ENCODE measurements at places on chromosomes 6 and 20. TPM values are rescaled to one million over a fixed set of nuclear protein-coding genes. Genes with fewer than 3 reads are reported as not detected.
A peak's percentile ranks its signal among the peaks of the same experiment; 100 is the strongest.

ADAT2 gene
- total RNA-seq: 3.2 TPM

- no peaks in the 10 kb centered on the region for H3K36me3 ChIP-seq
- H3K27me3 ChIP-seq: no peaks in the 10 kb centered on the region
- H3K4me3 ChIP-seq: peak overlapping the region; percentile 32
- H3K4me1 ChIP-seq: peaks cover 99% of the 10 kb centered on the region
Measured at GRCh38 chr6:52540286-52540902, 36.5 kb downstream of the TRAM2 start.

- H3K27ac ChIP-seq: no peak overlapping the region
- peaks cover 42% of the 10 kb centered on the region for H3K27me3 ChIP-seq
- no peaks in the 10 kb centered on the region for H3K4me1 ChIP-seq
- DNase-seq: no peak
- H3K4me3 ChIP-seq: no peak overlapping the region
Measured at GRCh38 chr20:23037017-23037481, 1.9 kb downstream of the SSTR4 start.

DNA sequence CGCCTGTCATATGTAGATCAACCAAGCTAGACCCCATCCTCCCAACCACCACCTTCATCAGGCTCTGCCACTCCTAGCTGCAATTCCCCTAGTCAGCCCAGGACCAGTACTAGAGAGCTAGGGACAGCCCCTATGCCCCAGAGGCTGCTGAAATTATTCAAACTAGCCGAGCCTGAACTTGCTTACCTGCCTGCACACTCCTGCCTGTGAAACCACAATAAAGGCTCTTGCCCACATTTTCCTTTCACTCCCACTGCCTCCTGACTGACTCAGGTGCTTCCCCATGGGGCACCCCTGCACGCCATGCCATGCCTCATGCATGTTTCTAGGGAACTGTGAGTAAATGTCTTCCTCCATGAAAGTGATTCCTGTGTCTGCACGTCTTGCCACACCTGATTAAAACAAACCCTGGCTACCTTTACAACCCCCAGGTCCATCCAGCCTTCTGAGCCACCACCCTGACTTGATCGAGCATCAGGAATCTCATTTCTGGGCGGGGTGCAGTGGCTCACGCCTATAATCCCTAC, 66.5 kb upstream of the IER3 start:
- no peaks in the 10 kb centered on the region for H3K36me3 ChIP-seq
- H3K27me3 ChIP-seq: no peaks in the 10 kb centered on the region
- H3K4me3 ChIP-seq: no peak overlapping the region
- H3K27ac ChIP-seq: no peak overlapping the region
- H3K4me1 ChIP-seq: peaks cover 15% of the 10 kb centered on the region

OR11A1 gene
- total RNA-seq: not detected

GRCh38 chr6:16329233-16329632, 90.8 kb downstream of the GMPR start:
- no peak overlapping the region for H3K4me3 ChIP-seq
- no peak for DNase-seq
